ENCODE measurements at places on chromosomes 4 and X.

DNA sequence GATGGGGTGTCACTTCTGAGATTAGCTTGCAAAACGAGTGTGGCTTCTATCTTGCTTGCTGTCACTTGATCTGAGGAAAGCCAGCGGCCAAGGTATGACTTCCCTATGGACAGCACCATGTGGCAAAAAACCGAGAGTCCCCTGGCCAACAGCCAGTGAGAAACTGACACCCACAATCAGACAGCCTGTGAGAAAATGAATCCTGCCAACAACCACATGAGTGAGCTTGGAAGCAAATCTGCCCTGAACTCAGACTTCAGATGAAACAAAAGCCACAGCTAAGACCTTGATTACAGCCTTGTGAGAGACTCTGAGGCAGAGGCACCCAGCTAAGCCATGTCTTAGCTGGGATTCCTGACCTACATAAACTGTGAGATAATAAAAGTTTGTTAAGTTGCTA, 45.5 kb downstream of the PPP1R2C start:
- no peak for DNase-seq

DNA sequence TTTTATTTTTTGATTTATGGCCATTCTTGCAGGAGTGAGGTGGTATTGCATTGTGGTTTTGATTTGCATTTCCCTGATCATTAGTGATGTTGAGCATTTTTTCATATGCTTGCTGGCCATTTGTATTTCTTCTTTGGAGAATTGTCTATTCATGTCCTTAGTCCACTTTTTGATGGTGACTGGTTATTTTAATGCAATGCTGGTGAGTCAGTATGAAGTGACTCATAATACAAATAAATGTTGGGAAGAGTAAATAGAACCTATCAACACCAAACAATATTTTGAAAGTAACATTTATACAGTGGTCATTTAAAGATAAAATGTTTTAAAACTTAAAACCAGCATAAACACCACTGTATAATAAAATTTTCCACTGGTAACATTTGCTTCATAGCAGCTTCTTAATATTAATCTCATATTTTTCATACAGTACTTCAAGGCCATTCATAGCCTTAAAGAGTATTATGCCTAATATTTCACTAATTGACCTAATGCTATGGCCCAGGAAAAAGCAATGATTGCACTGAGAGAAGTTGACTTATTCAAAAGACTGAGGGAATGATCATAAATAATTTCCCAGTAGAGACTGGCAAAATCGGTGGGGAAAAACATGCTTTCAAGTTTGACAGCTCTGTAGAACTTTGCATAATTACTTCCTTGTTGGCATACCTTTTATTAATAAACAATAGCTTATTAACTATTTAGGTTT, 33.9 kb downstream of the CASK start:
- DNase-seq: no peak

- DNase-seq: no peak
These were observed 13.1 kb downstream of the PI4K2B start for GRCh38 chr4:25246680-25247611.

DNA sequence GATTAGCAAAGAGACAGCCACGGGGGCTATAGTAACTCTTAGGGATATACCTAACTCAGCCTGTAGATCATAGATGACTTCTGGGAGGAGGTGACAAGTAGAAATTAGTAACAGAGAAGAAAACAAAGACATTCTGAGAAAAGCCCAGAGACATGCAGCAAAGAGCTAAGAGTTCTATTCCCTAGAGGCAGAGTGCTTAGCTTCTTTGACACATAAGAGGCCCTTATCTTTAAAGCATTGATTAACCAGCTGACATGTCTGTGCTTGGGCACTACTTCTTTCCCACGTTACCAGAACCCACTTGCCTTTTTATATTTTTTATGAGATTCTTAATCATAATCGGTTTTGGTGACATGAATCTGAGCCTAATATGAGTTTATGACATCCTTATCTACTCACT, 179.5 kb downstream of the GABRB1 start:
- DNase-seq: no peak

GRCh38 chr4:143186212-143186611, 1.5 kb downstream of the USP38 start:
- no peak for DNase-seq

DNA sequence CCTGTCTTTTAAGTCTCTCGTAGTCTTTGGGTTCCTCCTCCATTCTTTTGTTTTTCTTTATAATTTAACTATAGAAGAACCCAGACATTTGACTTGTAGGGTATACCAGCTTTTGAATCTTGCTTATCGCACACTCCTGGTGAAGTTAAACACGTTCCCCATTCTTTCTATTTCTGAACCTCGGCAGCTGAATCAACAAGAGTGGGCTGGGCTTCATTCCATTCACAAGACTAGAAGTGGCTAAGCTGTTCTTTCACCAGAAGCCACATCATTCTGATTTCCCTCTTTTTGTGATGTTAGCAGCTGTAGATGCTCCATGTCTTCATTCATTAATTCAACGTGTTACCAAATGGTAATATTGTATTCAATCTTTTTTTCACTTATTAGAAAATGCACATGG, 167.9 kb downstream of the CORIN start:
- DNase-seq: no peak

GRCh38 chrX:19990151-19990555, 708 bp downstream of the BCLAF3 start:
- DNase-seq: no peak
